HT-29 (cell line): ENCODE measurements at places on chromosomes 3 and 15.

DNA sequence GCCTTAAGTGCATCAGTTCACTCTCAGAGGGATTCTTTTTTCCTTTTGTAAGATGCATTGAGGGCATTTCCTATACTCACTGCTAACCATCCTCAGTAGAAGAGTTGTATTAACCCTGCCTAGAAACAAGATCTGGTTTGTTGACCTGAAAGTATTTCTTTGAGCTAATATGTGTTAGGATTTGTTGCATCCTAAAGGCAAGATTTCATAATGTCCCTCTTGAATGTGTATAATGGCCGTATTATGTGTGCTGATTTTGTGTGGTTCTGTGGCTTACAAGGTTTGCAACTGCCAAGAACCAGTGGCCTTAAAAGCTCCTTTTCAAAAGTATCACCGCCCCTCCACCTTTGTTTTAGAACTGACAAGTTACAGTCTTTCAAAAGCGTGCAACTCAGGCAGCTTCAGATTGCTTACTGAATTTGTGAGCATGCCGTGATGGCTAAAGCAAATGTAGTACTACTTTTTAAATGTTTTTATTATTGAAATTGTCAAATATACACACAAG, 182.0 kb upstream of the BHLHE40 start:
- DNase-seq, result no peak

DNA sequence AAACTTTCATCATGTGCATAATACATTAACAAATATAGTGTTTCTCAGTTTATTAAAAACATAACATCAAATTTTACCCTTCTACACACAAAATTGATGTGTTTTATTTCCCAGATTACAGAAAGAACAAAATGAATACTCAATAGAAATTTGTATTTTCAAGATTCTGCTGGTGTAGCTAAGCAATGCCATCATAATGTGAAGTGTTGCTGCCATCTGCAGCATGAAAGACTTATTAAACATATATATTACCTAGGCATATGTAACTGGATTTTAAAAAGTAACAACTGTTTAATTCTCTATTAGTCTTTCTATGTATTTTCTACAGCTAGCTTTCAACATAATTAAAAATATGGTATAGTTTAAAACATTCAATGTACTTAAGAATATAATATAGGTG, 27.5 kb downstream of the PLSCR5 start:
- DNase-seq, result peak; percentile 77

DNA sequence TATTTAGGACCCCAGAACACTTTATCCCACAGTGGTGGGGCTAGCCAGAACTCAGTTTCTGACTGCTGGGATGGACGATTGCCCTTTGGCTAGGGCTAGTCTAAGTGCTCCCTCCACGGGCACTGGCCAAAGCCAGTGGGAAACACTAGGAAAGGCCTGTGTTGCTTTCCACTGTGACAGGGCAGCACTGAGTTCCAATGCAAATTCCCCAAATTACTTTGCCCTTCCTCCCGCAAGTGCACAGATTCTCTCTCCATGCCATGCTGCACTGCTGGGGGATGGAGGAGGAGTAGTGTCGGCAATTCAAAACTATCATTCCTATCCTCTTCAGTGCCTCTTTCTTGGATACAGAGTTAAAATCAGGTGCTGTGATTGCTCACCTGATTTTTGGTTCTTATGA, 100.0 kb downstream of the SH3GL3 start:
- DNase-seq, result no peak

DNA sequence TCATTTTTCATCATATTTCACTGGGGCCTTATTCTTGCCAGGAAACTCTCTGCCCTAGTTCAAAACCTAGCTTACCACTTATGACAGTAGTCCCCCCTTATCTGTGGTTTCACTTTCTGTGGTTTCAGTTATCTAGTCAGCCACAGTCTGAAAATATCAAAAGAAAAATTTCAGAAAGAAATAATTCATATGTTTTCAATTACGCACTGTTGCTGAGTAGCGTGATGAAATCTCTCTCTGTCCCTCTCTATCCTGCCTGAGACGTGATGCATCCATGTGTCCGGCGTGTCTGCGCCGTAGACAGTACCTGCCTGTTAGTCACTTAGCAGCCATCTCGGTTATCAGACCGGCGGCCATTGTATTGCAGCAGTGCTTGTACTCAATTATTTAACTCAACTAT, 369.9 kb upstream of the MCTP2 start:
- no peak for DNase-seq

- DNase-seq, result no peak
Measured at GRCh38 chr15:28118531-28118930, 19.4 kb upstream of the OCA2 start.

DNA sequence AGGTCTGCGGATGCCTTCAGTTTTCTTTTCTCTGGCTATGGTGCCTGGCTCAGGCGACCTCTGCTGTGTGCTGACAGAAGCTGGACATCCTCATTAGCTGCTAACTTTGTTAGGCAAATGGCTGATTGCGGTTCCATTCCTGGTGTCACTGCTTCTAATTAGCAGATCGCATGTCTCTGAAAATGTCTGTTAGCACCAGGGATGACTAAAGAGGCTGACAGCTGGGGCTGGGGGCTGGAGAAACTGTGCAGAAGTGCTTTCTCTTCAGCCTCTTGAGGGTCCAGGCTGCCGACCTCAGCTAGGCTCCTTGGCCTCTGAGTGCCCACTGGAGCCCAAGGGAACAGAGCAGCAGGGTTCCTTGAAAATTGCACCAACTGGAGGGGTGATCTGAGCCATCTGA, 39.3 kb downstream of the CHCHD6 start:
- no peak for DNase-seq

- no peak for DNase-seq
Measured at GRCh38 chr3:20588781-20589180, 402.8 kb upstream of the SGO1 start.

GRCh38 chr3:100869787-100870186, 123.4 kb downstream of the ABI3BP start:
- DNase-seq, result no peak

DNA sequence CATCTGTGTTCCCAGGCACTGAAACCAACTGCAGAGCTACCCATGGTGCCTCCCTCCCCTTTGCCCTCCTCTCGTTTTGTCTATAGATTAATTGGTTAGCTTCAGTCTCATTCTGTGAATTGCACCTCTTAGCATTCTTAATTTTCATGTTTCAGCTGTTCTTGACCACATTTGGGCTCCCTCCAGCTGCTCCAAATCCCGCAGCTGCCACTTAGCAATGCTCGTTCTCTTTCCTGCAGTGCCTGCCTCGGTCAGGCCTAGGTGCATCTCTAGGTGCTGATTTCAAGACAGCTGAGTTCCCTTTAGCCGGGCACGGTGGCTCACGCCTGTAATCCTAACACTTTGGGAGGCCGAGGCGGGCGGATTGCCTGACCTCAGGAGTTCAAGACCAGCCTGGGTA, 47.0 kb upstream of the SMAD3 start:
- no peak for DNase-seq

DNA sequence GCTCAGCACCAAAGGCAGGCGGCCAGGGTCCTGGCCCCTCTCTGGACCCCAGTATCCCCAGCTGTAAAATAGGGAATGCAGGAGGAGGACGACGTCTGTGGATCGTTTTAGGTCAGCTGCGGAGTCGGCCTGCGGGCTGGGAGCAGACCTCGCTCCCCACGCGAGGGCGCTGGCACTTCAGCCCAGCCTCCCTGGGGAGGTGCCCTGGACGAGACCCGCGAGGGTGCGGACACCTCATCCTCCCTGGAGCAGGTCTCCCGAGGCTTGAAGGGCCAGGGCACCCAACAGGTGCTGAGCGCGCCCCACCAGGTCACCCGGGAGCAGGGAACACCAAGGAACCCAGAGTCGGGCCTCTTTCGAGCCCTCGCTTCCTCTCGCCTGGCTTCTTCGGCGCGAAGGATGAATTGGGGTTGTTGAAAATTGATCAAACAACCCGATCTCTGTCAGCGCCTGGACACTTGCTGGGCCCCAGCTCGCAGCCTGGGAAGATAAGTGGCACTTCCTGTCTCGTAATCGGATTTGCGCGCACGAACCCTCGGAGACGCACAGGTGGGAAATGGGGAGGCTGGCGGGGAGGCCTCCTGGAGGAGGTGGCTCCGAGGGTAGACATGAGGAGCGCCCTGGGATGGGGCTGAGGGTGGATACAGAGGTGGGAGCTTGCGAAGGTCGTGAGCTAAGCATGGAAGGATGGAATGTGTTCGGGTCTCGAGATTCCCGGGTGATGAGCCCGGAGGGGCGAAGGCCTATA, 588 bp upstream of the VIPR1 start:
- peak; percentile 70 for DNase-seq

GRCh38 chr3:39146611-39147591, 6.5 kb downstream of the CSRNP1 start:
- peak; percentile 77 for DNase-seq

GRCh38 chr3:22734207-22734606, 468.9 kb upstream of the UBE2E2 start:
- no peak for DNase-seq
